ENCODE measurements at places on chromosomes 5 and 9.

DNA sequence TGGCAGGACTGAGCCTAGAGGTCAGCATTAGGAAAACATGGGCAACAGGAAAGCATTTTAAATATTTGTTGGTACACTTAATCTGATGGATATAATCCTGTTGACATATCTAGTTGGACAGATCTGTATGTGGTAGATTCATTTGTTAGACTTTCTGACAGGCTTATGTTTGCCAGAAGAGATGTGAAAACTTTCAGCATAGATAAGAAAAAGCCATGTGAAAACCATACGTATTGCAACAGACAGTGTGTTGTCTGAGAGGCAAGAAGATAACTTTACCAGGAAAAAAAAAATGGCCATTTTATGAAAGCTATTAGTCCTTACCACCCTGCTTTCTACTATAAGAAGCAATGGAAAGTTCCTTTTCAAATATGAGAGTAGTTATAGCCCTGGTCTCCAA, 1902.2 kb upstream of the C9orf72 start:
- DNase-seq, result no peak

DNA sequence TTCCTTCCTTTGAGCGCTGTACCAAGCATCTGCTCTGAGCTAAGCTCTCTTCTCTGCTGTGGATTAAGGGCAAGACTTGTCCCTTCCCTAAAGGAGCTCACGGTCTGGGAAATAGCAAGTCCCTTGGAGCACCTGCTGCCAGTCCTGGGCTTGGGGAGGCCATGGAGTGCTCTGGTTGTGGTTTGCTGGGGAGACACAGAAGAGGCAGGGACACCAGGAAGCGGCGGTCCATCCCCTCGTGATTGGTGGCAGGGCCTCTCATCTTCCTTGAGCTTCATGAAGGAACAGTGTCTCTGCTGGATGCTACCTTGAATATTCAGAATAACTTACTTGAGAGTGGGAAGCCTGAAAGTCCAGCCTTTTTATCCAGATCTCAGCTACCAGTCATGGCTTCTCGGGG, 35.3 kb downstream of the COL5A1 start:
- DNase-seq, result no peak

- no peak for DNase-seq
These were observed 464 bp downstream of the CEMIP2 start for GRCh38 chr9:71767776-71768321.

- no peak for DNase-seq
These were observed 30.1 kb upstream of the ZNF782 start for GRCh38 chr9:96884443-96884842.

- DNase-seq, result no peak
These were observed 20.7 kb upstream of the IL33 start for GRCh38 chr9:6194934-6195333.

- DNase-seq, result no peak
These were observed 213.0 kb downstream of the ERCC6L2 start for GRCh38 chr9:96088510-96088909.

- DNase-seq, result no peak
These were observed 4.1 kb downstream of the LRSAM1 start for GRCh38 chr9:127455324-127455992.

- no peak for DNase-seq
These were observed 59.2 kb upstream of the TRAF1 start for GRCh38 chr9:120985819-120986222.

GRCh38 chr5:138346889-138347288, 5.6 kb upstream of the KDM3B start:
- DNase-seq, result no peak

GRCh38 chr5:94040591-94041148, 299.3 kb upstream of the POU5F2 start:
- no peak for DNase-seq

All from stimulated activated CD8-positive, alpha-beta memory T cell treated with anti-CD3 and anti-CD28 coated beads, Interleukin-4, amount 100 ng/mL, for 4 hours (primary cell).